Activated CD4-positive, alpha-beta T cell treated with anti-CD3 and anti-CD28 coated beads, Interleukin-2, amount 10 ng/mL, durations not matched to agents 7 days and 5 days (primary cell): ENCODE measurements at places on chromosomes 1 and 21. TPM values are rescaled to one million over a fixed set of nuclear protein-coding genes. Genes with fewer than 3 reads are reported as not detected.

DNA sequence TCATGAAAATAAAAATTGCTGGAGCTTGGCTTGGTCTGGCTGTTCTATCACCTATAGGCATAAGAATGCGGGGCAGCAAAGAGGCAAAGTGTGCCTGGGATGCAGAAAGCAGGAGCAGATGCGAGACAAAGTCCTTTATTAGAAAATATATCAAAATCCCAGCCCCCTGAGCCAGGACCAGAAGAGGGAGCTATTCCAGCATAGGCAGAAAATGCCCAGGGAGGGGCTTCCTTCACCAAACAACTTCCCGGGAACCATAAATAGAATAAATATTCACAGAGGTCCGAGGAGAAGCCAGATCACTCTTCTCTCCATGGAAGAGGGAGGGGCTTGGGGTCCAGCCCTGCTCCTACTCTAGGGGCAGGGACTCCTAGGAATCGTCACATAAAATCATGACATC lies 5.0 kb downstream of the PPOX start:
- DNase-seq: no peak

DNA sequence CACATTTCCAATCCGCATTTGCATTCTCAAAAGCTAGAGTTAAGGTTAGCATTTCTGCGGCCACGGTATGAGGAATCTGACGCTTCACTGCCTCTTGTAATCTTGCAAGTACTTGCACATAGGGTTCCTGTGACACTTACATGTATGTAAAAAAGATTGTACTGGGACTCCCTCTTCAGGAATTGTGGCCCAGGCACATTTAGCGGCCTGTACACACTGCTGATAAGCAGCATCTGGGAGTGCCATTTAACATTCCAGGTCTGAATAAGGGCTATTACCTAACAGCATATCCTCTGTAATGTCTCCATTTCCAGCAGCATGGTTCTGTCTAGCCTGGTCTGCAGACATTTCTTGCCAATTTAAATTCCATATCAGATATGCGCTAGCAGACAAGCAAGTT lies 75.7 kb downstream of the AXDND1 start:
- no peak for DNase-seq

RNU1-2 gene
- 2,477 TPM for total RNA-seq

- no peak for DNase-seq
These were observed 97.6 kb upstream of the VANGL1 start for GRCh38 chr1:115544131-115544530.

HEYL gene
- total RNA-seq: not detected

RCSD1 gene
- 152 TPM for total RNA-seq

- DNase-seq: no peak
These were observed 29.4 kb upstream of the SOD1 start for GRCh38 chr21:31629972-31630711.

- DNase-seq: no peak
These were observed 130.4 kb downstream of the RERE start for GRCh38 chr1:8687039-8687438.

DNA sequence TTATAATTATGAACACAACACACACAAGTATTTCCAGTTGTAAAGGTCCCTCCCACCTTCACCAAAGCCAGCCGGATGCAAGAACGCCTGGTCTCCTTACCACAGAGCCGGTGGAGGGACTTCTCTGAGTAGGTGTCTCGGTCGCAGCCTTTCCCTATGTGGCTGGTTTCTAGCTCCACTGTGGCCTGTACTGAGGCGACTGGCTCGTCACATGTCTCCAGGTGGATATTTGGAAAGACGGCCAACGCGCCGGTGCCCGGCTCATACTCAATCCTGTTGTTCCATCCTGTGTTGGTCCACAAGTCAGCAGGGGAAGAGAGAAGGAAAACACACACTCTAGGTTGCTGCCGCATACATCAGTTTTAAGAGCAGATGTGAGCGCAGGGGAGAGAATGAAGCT lies 74.4 kb downstream of the CLSTN1 start:
- DNase-seq: no peak

- DNase-seq: no peak
These were observed 12.0 kb upstream of the SLAMF6 start for GRCh38 chr1:160534823-160535605.

GRCh38 chr21:42309753-42310213 lies 5.4 kb downstream of the TFF3 start:
- peak; percentile 78 for DNase-seq

LCE3D gene
- not detected for total RNA-seq

DNA sequence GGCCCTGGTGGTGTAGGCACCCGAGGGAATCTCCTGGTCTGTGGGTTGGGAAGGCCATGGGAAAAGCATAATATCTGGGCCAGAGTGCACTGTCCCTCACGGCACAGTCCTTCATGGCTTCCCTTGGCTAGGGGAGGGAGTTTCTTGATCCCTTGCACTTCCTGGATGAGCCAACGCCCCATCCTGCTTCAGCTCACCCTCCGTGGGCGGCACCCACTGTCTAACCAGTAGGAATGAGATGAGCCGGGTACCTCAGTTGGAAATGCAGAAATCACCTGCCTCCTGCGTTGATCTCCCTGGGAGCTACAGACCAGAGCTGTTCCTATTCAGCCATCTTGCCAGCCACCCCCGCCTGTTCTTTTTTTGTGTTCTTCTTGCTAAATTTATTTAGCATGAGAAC lies 134.4 kb downstream of the LEPR start:
- DNase-seq: no peak

VSIG8 gene
- total RNA-seq: not detected

GRCh38 chr1:198258491-198258890 lies 101.7 kb downstream of the NEK7 start:
- no peak for DNase-seq
